NCI-H1092 treated with DMSO at 0.1 percent for 48 hours (cell line): ENCODE measurements at places on chromosomes 6 and 20.

GRCh38 chr6:10028222-10028621, 386.7 kb downstream of the TFAP2A start:
- DNase-seq = no peak

DNA sequence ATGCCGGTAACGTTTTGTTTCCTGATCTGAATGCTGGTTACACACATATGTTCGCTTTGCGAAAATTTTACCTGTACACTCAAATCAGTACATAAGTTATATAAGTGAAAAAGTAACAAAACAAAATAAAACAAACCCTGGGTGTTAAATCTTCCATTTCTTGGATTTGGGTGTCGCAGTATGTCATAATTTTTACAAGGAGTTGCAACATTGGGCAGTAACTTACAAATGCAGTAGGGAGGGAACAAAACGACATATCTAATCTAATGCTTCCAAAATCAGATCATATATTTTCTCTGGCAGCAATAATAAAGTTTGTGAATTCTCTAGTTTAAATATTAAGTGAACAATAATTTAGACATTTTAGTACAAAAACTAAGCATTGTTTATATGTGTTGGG, 25.2 kb downstream of the SNX14 start:
- no peak for DNase-seq

DNA sequence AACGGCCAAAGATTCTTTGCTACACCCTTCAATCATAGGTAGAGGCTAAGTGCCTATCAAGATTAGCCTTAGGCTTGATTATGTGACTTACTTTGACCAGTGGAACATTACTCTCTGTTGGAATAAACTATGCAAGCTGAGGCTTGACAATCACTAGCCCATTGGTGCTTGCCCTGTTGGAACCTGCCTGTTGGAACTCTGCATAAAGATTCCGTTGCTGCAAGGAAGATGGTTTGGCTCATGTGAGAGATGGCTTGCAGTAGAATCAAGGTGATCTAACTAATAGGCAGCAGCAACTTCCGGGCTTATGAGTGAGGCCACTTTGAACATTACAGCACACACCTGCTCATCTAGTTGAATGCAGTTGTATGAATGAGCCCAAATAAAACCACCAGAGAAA, 227.7 kb upstream of the TSHZ2 start:
- DNase-seq = no peak

GRCh38 chr20:21513881-21514540, at the start of gene NKX2-2:
Gene NKX2-2 (minus strand): TSS chr20:21514064. CDS start chr20:21513669, 395 bp downstream.
- no peak for DNase-seq

GRCh38 chr6:111706841-111707391, 101.2 kb upstream of the TRAF3IP2 start:
- DNase-seq = no peak

- DNase-seq = peak; percentile 19
Measured at GRCh38 chr6:27684264-27685211, 211.6 kb upstream of the ZNF184 start.

- DNase-seq = peak; percentile 68
Measured at GRCh38 chr20:19934792-19935491, 82.2 kb upstream of the NAA20 start.

DNA sequence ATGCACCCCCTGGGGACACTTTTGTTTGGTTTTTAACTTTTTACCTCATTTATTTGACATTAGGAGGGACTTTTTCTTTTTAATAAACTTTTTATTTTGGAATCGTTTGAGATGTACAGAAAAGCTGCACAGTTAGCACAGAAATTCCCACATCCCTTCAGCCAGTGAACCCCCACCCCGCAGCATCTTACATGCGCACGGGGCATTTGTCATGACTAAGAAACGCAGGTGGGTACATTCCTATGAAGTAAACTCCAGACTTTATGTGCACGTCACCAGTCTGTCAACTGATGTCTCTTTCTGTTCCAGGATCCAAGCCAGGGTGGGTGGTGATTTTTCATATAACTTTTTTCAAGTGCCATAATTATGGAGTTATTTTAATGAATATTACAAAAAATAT, 4.9 kb upstream of the ZNF831 start:
- no peak for DNase-seq

DNA sequence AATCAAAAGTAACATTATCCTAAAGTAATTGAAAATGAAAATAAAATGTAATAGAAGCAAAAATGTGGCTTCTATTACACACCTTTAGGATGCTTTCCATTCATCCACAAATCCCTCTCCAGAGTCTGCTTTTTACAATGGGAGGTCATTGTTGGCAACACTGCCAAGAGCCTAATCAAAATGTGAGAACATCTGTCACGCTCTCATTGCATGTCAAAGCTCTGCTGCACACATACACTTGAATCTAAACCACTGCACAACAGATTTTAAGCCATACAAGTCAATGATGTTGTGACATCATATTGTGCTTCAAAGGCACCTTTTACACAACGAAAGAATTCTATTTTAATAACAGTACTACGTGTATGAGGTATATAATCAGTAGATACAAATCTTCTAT, 82.1 kb downstream of the PREP start:
- DNase-seq = peak; percentile 84

- no peak for DNase-seq
Measured at GRCh38 chr6:167130008-167130677, 7.2 kb downstream of the CCR6 start.

DNA sequence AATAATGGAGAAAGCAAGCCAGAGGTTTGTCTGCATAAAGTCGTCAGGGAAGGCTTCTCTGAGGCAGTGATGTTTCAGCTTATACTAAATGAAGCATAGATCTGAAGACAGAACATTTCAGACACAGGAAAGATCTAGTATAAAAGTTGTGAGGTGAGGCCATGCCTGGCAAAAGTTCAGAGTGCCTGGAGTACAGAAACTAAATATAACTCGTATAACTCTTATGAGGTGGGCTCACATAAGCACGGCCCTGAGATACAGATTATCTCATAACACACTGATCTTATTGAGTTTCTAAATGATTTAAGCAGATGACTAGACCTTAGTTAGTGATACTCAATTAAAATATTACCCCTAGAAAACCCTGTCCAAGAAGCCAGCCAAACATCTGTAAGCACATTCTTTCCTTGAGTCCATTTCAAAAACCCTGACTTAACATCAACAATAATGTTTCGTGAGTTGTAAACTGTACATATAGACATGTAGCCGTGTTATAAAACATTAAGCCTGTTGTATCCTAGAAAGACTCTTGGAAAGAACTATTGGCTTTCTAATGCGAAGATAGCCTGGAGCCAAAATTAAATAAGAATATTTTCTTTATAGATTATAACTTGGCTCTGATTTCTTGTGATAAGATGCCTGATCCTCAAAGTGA, 667.6 kb downstream of the TENT5A start:
- no peak for DNase-seq

- DNase-seq = no peak
Measured at GRCh38 chr6:82646231-82646615, 282.6 kb downstream of the TPBG start.

- DNase-seq = no peak
Measured at GRCh38 chr20:24738981-24739633, 210.0 kb upstream of the CST7 start.

GRCh38 chr6:151850479-151851003, 43.1 kb downstream of the ESR1 start:
- DNase-seq = no peak

DNA sequence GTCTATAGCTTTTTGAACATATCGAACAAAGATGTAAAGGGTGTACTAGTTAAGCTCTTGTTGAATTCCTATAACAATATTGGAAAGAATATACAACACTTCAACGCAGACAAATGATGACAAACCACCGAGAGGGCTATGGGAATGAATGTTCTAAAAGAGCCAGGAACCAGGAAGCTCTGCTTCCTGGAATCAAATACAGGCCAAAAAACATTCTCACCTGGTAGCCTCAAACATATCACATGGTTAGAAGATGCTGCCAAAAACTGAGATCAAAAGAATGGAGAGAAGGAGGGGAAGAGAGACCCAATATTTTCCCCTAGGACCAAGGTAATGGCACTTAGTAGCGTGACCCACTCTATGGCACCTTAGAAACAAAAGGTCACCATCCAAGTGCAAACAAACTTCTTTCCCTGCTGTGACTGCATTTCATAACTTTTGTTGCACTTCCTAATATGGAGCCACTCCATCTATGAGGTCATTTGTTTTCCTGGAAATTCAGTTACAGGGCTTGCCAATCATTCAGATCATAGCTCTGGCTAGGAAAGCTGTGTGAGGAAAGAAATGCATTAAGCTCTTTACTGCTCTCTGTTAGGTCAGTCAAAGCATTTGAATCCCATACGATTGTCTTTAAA, 199.2 kb upstream of the NT5E start:
- no peak for DNase-seq

DNA sequence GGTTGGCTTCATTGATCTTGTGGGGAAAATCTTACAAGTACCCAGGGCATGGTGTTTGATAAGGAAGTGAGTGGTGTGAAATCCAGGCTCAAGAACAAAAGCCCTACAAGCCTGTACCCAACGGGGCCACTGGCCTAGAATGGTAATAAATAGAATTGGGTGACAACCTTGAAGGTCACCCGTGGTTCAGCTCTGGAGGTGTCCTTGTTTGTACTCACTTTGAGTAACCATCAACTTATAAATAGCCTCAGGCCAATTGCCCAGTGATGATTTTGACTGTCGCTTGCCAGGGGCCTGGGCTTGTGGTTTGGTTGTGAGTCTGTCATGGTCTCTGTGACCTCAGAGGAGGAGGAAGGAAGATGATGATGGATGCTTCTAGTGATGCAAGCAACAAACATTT, 87.8 kb downstream of the PHACTR3 start:
- DNase-seq = no peak

DNA sequence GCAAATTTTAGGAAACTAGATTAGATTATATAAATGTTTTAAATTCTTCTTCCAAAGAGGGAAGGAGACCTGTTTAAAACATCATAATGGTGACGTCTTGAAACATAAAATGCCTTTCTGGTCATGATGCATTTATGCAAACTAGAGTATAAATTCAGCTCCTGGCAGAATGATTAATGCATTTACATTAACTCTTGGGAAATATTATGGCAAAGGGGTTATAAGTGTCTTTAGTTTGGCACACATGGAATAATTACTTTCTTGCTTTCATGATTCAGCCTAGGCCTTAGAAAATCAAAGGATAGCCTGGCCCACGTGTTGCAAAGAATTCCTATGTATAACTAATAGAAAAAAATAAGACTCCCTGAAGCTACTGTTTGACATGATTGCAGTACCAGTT, 639.2 kb downstream of the RFPL4B start:
- DNase-seq = no peak

GRCh38 chr6:150150821-150151646, 8.2 kb downstream of the PPP1R14C start:
- no peak for DNase-seq

DNA sequence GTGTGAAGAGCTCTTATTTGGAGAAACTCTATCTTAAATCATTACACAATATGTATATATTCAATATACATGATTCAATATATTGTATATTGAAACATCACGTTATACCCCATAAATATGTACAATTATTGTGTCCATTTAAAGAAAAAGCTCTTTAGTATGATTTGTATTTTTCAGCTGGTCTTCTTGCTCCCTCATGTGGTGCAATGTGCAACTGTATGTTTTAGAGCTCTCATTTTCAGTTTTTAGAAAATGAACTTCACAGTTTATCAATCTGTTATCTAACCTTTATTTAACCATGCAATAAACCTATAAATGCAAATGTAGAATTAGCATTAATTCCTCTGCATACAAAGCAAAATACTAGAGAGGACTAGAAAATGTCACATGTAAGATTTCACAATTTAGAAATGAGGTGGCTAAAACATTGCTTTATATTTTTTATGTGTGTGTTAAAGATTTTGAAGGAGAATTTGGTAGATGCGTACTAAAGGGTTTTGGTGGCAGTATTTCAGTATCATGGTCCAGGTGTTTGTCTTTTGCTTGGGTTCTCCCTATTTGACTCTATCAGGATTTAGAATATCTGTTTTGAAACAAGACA, 167.1 kb downstream of the PHF3 start:
- DNase-seq = no peak

GRCh38 chr6:81130061-81130460, 622.4 kb downstream of the TENT5A start:
- DNase-seq = no peak

DNA sequence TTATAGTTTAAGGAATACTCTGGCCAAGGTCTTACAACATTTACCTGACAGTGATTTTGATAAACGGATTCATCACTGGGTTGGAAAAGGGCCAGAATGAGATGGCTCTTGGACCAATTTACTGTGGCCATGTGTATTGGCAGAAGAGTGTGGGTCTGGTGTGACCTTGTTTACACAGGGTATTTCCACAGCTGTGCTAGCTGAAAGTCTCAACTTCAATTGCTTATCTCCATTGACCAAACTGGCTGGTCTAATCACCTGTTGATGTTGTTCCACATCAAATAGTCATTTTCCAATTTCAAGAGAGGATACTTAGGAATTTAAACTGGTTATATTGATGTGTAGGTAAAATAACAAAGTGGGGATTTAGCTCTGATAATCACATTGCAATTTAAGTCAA, 501.6 kb upstream of the MAP3K7 start:
- peak; percentile 91 for DNase-seq

DNA sequence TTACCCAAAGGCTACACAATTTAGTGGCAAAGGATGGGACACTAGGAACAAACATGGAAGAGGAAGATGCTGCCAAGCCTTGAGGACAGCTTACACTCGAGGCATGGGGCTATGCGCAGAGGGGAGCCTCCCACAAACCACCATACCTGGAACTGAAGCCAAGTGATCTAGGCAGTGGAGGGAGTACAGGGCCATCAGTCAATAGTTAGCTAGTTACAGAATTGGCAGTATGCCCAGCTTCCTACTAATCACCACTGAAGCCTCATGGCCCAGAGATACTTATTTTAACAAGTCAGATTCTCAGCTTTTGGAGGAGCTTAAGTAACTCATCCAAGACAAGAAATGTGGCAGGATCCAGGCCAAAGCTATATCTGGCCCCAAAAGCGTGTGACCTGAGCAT, 226.6 kb upstream of the MOCS1 start:
- DNase-seq = no peak

DNA sequence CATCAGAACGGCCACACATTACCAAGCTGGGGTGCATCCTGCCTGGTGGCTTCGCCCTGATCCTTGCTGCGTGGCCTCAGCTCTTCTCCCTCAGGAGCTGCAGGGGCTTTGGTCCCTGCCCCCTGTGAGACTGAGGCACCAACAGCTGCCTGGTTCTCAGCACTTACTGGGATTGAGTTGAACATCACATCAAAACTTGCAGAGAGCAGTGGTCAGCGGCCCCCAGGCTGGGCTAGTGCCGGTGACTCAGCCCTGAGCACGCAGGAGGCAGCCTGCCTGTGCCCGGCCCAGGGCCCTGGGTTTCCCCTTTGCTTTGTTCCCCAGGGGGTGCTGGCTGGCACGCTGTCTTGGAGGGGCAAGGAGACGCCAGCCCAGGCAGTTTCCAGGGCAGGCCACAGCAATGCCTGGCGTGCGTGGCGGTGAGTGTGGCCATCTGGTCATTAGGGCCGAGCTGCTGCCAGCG, 63.3 kb downstream of the DLL1 start:
- DNase-seq = no peak
